ENCODE measurements at places on chromosomes 3 and 15. TPM values are rescaled to one million over a fixed set of nuclear protein-coding genes. Genes with fewer than 3 reads are reported as not detected.

DNA sequence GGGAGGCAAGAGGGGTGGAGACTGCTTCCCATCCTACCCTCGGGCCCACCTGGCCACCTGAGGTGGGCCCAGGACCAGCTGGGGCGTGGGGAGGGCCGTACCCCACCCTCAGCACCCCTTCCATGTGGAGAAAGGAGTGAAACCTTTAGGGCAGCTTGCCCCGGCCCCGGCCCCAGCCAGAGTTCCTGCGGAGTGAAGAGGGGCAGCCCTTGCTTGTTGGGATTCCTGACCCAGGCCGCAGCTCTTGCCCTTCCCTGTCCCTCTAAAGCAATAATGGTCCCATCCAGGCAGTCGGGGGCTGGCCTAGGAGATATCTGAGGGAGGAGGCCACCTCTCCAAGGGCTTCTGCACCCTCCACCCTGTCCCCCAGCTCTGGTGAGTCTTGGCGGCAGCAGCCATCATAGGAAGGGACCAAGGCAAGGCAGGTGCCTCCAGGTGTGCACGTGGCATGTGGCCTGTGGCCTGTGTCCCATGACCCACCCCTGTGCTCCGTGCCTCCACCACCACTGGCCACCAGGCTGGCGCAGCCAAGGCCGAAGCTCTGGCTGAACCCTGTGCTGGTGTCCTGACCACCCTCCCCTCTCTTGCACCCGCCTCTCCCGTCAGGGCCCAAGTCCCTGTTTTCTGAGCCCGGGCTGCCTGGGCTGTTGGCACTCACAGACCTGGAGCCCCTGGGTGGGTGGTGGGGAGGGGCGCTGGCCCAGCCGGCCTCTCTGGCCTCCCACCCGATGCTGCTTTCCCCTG lies 2.2 kb upstream of the FES start:
- no peak for DNase-seq

TRPC1 gene
- total RNA-seq: 0.87 TPM

SPINK8 gene
- not detected for total RNA-seq

DNA sequence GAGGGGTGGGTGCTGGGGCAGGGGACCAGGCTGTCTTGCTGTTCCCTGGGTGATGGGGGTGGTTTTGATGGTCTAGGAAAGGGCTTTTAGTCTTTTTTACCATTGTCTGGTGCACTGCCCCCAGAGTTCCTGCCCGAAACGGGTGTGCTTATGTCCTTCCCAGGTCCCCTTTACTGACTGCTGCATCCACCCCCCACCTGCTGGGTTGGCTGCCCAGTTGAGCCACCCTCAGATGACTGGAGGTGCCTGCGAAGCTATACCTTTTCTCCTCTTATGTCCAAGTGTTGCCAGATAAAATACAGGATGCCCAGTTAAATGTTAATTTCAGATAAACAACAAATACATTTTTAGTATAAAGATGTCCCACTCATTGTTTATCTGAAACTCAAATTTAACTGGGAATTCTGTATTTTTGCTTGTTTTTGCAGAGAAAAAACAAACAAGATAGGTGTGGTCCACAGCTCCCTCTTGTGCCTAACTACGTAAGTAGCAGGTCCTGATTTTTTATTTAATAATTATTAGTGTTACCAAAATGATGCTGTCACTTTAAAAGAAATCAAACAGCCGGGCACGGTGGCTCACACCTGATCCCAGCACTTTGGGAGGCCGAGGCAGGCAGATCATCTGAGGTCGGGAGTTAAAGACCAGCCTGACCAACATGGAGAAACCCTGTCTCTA lies 6.1 kb upstream of the RPP14 start:
- DNase-seq: no peak

SNURF gene
- total RNA-seq: 0.55 TPM

DNA sequence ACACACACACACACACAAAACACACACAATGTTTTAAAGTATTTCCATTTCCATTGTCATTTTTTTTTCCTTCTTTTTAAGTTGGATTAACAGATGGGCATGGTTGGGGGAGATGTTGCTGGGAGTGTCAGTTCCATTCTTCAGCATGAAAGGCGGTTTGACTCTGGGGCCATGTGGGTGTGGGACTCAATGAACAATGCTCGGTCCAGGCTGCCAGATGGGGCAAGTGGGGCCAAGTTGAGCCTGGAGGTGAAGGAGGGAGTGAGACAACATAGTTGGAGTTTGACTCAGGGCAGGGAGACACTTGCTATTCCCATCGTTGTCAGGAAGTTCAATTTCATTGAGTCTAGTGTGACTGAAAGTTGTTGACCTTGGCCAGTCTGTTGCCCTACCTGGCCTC lies 125.3 kb downstream of the TLE3 start:
- no peak for DNase-seq

TBCCD1 gene
- 11.0 TPM for total RNA-seq

GRCh38 chr3:151146731-151147091 lies 56.3 kb downstream of the GPR171 start:
- DNase-seq: no peak

DNA sequence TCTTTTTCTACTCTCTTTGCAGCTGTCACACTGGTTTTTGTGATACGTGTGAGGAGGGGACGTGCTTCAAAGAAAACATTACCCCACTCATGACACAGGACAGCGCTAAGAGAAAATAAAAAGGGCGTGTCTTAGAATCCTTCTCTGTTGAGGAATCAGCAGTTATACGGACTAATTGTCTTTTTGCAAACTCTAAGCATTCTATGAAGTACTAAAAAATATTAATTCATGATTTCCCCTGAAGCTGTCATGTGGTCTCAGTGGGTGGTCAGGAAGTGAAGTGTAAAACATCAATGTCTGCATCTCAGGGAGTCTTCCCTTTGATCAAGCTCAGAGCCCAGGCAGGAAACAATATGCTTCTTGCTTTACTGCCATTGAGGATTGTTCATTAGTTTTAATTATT lies 117.5 kb upstream of the CRBN start:
- DNase-seq: no peak

DNA sequence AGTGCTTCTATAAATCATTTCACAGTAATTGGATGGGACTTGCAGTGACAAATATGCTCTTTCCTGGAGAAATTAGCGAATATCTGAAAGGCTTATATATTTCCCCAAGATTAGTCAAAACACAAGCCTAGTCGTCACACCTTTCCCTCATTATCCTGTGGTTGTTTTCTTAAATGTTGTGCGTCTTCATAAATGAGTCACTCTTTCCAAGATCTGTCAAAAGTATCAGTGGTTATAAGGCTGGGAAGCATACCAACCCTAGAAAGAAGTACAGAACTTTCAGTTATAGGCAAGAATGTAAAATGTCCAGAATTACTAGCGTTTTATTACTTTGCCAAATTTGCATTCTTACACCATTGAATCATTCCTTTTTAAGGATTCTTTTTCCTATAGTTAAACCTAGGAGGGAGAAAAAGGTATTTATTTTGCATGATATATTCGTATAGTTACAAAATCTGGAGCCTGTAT lies 33.6 kb downstream of the TMEM212 start:
- no peak for DNase-seq

DNA sequence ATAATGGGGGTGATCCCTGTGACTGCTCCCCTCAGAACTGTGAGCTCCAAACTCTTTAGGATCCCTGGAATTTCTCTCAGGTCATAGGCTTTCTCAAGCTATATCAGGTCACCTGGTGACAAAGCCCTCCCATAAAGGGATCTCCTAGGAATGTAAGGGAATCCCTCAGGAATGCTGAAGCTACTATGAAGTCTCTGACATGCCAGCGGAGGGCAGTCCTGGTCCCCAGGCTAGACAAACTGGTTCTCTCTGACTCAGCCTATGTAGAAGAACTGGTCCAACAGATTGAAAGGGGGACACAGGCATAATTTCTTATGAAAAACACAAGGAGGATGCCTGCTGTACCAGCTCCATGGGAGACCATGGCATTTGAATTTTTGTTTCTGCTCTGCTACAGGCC lies 6.7 kb downstream of the LPCAT4 start:
- DNase-seq: no peak

DNA sequence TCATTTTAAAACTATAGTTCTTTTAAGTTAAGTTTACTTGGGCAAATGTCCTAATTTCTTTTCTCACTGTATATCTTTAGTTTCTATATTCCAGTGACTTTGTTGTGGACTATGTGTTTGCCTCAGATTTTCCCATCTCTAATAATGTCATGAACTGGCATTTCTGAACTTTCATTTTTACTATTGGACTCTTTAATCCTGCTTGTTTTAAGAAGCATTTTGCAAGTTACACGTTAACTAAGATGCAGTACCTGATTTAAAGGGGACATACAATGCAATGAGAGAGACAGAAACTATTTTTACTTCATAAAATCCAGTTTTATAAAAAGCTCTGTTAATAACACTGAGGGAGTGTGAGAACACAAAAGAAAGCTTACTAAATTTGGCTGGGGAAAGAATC lies 58.6 kb upstream of the PHLDB2 start:
- DNase-seq: no peak

- no peak for DNase-seq
Observed at GRCh38 chr3:62363275-62363674, 10.1 kb downstream of the FEZF2 start.

DNA sequence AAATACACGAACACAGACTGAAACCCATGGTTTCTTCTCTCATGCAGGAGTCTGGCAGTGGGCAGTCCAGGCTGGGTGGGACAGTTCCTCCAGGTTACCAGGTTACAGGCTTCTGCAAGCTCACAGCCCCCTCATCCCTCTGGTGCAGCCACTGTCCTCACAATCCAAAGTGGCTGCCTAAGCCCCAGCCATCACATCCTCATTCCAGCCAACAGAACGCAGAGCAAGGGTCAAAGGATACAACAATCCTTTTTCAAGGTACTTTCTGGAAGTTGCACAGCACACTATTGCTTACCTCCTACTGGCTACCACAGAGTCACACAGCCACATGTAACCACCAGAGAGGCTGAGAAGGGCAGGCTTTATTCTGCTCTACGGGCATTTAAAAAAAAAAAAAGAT lies 154.6 kb downstream of the NUP210 start:
- no peak for DNase-seq

- no peak for DNase-seq
Observed at GRCh38 chr15:42832576-42832975, 88.0 kb downstream of the TTBK2 start.

MBD4 gene
- 26.6 TPM for total RNA-seq

CFAP20DC gene
- 0.49 TPM for total RNA-seq

DNA sequence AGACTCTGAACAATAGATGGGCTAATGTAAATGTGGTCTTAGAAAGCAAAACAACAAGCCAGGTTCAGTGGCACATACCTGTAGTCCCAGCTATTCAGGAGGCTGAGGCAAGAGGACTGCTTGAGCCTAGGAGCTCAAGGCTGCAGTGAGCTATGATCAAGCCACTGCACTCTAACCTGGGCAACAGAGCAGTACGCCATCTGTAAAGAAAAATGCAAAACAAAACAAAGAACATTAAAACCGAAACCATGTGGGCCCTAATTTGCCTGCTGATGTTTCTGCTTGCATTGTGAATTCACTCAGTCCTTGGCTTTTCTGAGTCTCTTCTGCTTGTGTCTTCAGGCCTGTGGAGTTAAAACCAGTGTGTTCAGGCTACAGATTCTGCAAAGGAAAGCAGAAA lies 56.7 kb downstream of the CCNL1 start:
- no peak for DNase-seq

MNS1 gene
- 0.61 TPM for total RNA-seq

DNA sequence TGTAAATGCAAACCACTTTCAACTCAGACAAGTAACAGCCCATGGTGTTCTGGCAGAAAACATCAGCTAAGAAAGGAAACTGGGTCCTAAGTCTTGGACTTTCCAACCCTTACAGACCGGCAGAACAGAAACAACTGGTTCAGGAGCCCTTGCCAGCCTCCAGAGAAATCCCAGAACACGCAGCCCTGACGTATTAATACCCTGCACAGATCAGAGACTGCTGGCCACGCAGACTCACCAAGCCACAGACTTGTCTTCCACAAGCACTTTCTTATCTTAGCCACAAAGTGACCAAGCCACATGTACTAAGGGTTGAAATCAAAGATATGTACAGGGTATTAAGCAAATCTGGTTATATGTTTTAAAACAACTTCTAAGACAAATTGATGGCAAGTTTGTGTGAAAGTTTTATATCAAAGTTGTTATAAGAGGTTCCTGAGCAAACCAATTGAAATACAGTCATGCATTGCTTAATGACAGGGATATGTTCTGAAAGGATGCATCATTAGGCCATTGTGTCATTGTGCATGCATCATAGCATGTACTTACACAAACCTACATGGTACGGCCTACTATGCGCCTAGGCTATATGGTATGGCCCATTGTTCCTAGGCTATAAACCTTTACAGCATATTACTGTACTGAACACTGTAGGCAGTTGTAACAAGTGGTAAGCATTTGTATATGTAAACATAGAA lies 36.8 kb downstream of the BTD start:
- no peak for DNase-seq

DNA sequence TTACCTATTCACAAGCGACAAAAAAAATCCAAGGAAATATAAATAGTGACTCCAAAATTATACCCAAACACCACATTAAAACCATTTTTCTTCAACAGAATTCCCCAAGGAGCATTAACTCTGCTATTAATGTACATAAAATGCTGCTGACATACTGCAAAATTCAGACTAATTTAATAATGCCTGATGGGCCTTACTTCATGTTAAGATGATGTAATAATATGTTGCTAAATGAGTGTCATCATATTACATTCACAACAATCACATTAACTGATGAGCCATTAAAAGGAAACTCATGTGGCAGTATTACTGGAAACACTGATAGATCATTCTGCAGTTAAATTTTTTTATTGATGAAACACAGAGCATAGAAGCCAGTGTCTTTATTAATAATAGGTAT lies 204.9 kb upstream of the CGNL1 start:
- no peak for DNase-seq

DNA sequence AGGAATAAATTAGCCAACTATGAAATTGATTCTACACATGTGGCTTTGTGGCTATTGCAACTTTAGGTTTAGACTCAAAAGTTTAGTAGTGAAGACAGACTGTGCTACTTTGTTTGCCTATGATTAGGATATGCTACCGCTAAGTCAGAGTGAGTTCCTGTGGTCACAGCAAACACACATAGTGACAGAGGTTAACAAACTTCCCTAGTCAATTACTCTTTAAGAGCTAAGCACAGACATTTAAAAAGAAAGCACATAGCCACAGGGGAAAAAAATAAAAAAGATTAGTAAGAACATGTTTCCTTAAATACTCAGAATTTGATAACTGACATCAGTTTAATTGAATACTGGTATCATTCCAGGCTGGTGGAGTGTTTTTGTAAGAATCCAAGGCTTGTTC lies 207.1 kb downstream of the GBE1 start:
- no peak for DNase-seq

- no peak for DNase-seq
Observed at GRCh38 chr15:24933716-24934115, 21.1 kb upstream of the SNRPN start.

GRCh38 chr3:14900881-14901873 lies 46.2 kb upstream of the NR2C2 start:
- no peak for DNase-seq
